ENCODE measurements at places on chromosomes 4 and X. TPM values are rescaled to one million over a fixed set of nuclear protein-coding genes. Genes with fewer than 3 reads are reported as not detected.

DNA sequence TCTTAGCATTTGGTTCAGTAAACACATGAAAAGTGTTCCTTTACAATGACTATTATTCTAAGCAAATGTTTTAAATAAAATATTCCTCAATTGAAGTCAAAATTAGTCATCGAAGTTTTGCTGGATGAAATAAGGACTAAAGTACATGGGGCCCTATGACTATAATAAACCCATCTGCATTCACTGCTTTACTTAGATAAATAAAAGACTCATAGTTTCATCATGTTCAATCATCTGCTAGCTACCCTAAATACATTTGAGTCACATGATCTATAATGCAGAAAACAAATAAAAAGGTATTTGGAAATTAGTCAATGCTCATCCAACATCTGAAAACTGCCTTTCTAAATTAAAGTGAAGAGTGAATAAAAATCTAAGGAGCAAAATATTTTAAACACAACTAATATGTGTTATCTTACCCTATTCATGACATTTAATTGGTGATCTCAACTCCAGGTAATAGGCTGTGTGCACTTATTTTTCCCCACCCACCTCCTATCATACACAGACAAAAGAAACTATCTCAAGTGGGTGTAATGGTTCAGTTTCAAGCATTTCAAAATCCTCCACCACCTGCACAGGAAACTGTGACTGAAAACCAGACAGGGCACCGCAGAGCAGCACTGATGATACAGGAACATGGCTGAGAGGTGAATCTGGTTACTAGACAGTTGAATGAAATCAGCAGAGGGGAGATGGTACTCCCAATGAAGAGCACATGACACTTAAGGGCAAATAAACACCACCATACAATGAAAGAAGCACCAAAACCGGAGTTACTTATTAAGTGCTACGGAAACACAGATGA, 78.6 kb downstream of the CAMK2D start:
- H3K36me3 ChIP-seq: no peaks in the 10 kb centered on the region
- peaks cover 2% of the 10 kb centered on the region for H3K4me1 ChIP-seq
- no peak overlapping the region for H3K4me3 ChIP-seq

DNA sequence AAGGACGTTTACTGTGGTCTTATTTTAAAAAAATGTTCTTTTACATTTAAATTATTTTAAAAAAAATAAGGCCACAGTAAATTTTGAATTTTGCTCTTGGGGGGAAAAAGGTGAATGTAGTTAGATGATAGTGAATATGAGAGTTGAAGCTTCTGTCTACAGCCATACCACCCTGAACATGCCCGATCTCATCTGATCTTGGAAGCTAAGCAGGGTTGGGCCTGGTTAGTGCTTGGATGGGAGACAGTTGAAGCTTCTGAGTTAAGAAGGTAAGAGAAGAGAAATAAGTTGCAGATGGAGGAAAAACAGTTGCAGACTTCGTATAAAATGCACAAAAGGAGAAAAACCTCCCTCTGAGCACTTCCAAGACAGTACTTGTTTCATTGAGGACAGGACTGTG, 115.6 kb upstream of the NR3C2 start:
- H3K4me1 ChIP-seq: no peaks in the 10 kb centered on the region
- H3K27ac ChIP-seq: no peak overlapping the region
- H3K4me3 ChIP-seq: no peak overlapping the region
- no peaks in the 10 kb centered on the region for H3K27me3 ChIP-seq
- no peak for DNase-seq

DNA sequence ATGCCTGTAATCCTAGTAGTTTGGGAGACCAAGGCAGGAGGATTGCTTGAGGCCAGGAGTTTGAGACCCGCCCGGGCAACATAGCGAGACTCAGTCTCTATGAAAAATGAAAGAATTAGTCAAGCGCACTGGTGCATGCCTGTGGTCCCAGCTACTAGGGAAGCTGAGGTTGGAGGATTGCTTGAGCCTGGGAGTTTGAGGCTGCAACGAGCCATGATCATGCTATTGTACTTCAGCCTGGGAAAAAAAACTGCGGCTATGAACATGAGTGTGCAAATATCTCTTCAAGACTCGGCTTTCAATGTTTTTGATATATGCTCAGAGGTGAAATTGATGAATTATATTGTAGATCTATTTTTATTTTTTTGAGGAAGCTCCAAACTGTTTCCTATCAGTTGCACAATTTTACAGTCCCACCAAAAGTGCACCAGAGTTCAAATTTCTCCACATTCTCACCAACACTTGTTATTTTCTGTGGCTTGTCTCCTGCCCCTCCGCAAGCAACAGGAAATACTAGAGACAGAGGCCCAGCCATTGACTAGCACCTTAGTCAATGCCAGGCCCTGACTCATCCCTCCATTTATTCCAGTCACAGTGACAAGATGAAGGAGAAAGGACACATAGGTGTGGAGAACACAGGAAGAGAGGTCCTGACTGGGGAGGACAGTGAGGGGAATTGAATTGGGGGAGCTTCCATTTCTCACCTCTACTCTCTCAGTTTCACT, 33.1 kb upstream of the ZNF41 start:
- no peak overlapping the region for H3K27ac ChIP-seq
- no peak for DNase-seq
- no peaks in the 10 kb centered on the region for H3K4me1 ChIP-seq
- no peaks in the 10 kb centered on the region for H3K36me3 ChIP-seq
- H3K27me3 ChIP-seq: no peaks in the 10 kb centered on the region

DNA sequence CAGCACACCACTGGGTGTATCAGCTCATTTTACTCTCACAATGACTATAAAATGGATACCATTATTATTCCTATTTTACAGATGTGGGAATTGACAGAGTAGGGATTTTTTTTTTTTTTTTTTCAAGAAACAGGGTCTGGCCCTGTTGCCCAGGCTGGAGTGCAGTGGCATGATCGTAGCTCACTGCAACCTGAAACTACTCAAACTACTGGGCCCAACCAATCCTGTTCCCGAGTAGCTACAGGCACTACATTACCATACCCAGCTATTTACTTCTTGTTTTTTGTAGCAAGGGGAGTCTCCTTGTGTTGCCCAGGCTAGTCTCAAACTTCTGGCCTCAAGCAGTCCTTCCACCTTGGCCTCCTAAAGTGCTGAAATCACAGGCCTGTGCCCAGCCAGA, 95.2 kb downstream of the LARP7 start:
- H3K27me3 ChIP-seq: no peaks in the 10 kb centered on the region
- no peaks in the 10 kb centered on the region for H3K4me1 ChIP-seq
- no peak overlapping the region for H3K27ac ChIP-seq
- DNase-seq: no peak
- H3K36me3 ChIP-seq: no peaks in the 10 kb centered on the region

GRCh38 chr4:81898862-81899504, 427.3 kb upstream of the RASGEF1B start:
- no peaks in the 10 kb centered on the region for H3K27me3 ChIP-seq
- no peak overlapping the region for H3K4me3 ChIP-seq
- no peaks in the 10 kb centered on the region for H3K36me3 ChIP-seq
- H3K27ac ChIP-seq: no peak overlapping the region
- DNase-seq: no peak

GRCh38 chr4:145888393-145888792, 50.2 kb downstream of the ZNF827 start:
- H3K27ac ChIP-seq: no peak overlapping the region
- no peaks in the 10 kb centered on the region for H3K36me3 ChIP-seq
- no peak for DNase-seq
- peaks cover 7% of the 10 kb centered on the region for H3K4me1 ChIP-seq

GRCh38 chrX:27350476-27350875, 112.7 kb downstream of the PPP4R3C start:
- H3K36me3 ChIP-seq: no peaks in the 10 kb centered on the region
- no peak for DNase-seq
- no peak overlapping the region for H3K27ac ChIP-seq
- H3K4me1 ChIP-seq: no peaks in the 10 kb centered on the region

DNA sequence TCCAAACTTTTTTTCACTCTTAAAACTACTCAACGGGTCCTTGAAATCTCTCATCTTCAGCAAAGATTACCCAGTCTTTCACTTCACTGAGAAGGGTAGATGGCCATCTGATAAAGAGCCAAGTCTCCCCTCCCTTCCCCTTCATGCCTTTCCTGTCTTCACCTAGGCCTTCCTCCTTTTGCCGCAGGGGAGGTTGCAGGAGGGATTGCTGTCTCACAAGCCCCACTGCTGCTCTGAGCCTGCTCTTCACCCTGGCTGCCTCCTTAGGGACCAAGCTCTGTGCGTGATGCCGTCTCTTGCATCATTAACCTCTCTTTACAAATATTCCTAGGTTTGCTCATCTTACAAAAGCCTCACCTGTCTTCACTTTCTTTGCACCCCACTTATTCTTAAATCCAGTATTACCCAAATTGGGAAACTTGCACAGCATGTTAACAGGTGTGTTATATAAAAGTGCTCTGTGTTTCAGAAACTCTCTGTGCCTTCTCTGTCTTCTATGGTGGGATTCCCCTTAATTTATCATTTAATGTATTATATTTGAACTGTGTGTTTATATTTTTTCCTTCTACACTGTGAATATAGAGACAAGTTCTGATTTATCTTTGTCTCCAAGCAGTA, 3.8 kb downstream of the ZFX start:
- DNase-seq: no peak
- no peaks in the 10 kb centered on the region for H3K36me3 ChIP-seq

- H3K36me3 ChIP-seq: no peaks in the 10 kb centered on the region
- H3K27ac ChIP-seq: no peak overlapping the region
Observed at GRCh38 chrX:44906542-44906941, 33.6 kb downstream of the KDM6A start.

DNA sequence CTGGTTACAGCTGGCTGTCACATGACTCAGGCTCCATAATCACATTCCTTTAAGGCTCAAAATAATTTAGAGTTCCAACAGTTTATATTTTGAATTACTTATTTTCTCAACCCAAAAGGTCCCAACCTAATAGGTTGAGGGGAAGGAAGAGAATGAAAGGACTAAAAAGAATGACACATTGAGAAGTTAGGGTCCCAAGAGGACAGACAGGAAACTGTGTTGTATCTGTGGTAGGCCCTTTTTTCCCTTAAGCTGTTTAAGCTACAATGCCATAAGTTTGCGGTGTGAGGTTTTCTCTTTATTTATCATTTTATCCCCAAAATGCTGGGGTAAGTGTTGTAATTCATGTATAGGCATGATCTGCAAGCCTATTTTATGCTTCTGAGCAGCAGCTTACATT, 290.2 kb downstream of the ZNF674 start:
- DNase-seq: no peak
- H3K27ac ChIP-seq: no peak overlapping the region
- no peaks in the 10 kb centered on the region for H3K27me3 ChIP-seq

- H3K27ac ChIP-seq: no peak overlapping the region
- no peaks in the 10 kb centered on the region for H3K36me3 ChIP-seq
- H3K4me3 ChIP-seq: no peak overlapping the region
- H3K4me1 ChIP-seq: no peaks in the 10 kb centered on the region
- DNase-seq: no peak
Observed at GRCh38 chr4:3498407-3498806, 33.8 kb downstream of the LRPAP1 start.

GRCh38 chr4:145936997-145937901, 1.4 kb downstream of the ZNF827 start:
- DNase-seq: peak; percentile 80
- H3K27ac ChIP-seq: peak overlapping the region; percentile 95
- no peaks in the 10 kb centered on the region for H3K27me3 ChIP-seq
- H3K4me3 ChIP-seq: peak overlapping the region; percentile 90

Gene SPANXN3
- not detected for total RNA-seq

Gene TMPRSS11F
- total RNA-seq: not detected

- H3K4me1 ChIP-seq: no peaks in the 10 kb centered on the region
- H3K36me3 ChIP-seq: no peaks in the 10 kb centered on the region
- H3K4me3 ChIP-seq: no peak overlapping the region
- H3K27ac ChIP-seq: no peak overlapping the region
- no peaks in the 10 kb centered on the region for H3K27me3 ChIP-seq
- DNase-seq: no peak
Observed at GRCh38 chrX:148854306-148854705, 353.9 kb downstream of the AFF2 start.

DNA sequence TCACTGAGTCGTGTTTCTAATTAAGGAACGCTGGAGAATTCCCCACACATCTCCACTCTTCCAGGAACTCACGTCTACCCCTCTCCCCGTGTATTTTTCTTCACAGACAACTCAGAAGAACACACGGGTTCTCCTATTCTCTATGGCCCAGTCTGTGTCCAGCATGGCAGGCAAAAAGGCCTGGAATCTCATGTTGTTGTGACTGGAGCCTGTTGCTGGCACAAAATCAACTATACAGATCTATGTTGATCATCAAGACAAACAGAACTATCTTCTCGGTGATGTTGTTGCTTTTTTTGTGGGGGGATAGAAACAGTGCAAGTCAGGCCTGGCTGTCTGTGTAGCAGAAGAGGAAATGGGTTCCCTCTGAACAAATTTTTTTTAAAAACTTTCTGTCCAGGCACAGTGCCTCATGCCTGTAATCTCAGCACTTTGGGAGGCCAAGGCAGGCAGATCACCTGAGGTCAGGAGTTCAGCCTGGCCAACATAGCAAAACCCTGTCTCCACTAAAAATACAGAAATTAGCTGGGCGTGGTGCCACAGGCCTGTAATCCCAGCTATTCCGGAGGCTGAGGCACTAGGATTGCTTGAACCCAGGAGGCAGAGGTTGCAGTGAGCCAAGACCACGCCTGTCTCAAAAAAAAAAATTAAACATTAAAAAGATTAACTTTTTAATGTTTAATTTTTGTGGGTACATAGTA, 50.5 kb upstream of the CBR4 start:
- H3K4me3 ChIP-seq: no peak overlapping the region
- no peak overlapping the region for H3K27ac ChIP-seq
- no peaks in the 10 kb centered on the region for H3K36me3 ChIP-seq
- peaks cover 10% of the 10 kb centered on the region for H3K4me1 ChIP-seq

Data from ovary (tissue), 10 donors.